ENCODE measurements at places on chromosomes 1 and 21. TPM values are rescaled to one million over a fixed set of nuclear protein-coding genes. Genes with fewer than 3 reads are reported as not detected.

- no peak for DNase-seq
Observed at GRCh38 chr1:85756864-85757263, 48.6 kb upstream of the ZNHIT6 start.

Gene GBP5
- total RNA-seq, result 163 TPM

GRCh38 chr21:41428311-41428710 lies 2.3 kb downstream of the MX1 start:
- DNase-seq, result no peak

Gene RNU1-3
- total RNA-seq, result 820 TPM

Gene DMRTA2
- not detected for total RNA-seq

Gene PPIAL4G
- not detected for total RNA-seq

Gene KCNJ10
- 0.14 TPM for total RNA-seq

- DNase-seq, result peak; percentile 46
Observed at GRCh38 chr1:22930240-22930912, 42.3 kb downstream of the LACTBL1 start.

Gene TMCC2
- total RNA-seq, result 6.6 TPM

DNA sequence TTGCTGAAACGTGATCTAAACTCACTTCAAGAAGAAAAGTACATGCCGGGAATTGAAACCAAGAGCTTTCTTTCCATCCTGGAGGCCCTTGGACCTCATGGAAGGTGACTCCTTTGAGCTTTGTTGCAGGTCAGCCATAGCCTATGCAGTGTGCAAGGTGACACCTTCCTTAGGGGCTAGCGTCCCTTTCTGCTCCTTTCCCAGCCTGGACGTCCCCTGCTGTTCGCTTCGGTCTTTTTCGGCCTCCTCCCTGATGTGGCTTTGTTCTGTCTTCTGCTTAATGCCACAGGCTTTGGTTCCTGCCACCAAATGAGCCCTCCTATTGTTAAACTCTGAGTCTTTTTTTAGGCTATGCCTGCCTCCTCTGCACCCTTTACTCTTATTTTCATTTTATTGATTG lies 308.8 kb downstream of the BRINP2 start:
- DNase-seq, result no peak

GRCh38 chr1:3037281-3038040 lies 16.2 kb downstream of the ACTRT2 start:
- DNase-seq, result no peak

Gene HNRNPCL1
- not detected for total RNA-seq

Gene ACOT7
- 86.7 TPM for total RNA-seq

DNA sequence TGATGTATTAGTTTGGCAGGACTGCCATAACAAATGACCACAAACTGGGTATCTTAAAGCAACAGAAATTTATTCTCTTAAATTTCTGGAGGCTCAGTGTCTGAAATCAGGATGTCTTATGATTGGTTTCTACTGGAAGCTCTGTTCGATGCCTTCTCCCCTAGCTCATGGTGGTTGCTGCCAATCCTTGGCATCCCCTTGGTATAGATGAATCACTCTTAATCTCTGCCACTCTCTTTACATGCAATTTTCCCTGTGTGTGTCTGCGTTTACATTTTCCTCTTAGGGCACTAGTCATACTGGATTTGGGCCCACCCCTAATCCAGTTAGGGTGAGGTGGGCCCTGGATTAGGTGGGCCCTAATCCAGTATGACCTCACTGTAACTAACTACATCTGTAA lies 54.7 kb upstream of the MPC2 start:
- no peak for DNase-seq

DNA sequence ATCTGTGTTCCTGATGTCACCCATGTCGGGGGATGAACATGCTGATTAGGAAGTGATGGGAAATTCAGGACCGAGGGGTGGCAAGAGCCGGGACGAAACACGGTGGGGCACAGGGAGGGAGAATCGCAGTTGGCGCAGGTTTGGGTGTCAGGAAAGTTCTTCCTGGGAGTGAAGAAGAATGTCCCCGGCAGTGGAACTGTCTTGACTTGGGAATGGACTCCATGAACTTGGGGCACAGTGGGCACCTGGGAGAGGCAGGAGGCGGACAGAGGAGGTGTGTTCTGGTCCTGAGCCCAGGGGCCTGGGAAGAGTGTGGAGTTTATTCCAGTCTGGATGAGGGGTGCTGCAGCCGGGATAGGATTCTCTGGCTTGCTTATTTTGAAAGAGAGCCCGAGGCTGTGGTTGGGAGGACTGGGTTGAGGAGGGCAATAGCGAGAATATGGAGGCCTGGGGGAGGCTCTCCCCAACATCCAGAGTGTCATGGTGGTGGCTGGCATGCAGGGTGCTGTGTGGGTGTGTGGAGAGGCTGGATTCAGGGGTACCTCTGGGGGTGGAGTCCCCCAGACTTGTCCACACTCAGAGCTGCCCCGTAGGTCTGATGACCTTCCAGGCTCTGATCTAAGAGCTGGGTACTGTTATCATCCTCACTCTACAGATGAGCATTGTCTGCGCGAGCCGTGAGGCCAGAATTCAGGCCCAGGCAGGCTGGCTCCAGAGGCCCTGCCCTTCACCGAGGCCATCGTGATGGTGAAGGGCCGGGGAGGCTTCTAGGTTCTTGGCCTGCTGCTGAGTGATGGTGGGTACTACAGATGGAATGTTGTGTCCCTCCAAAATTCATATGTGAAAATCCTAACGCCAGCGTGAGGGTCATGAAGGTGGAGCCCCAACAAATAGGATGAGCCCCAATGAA lies 274.5 kb upstream of the C1orf174 start:
- DNase-seq, result no peak

GRCh38 chr1:41812453-41812852 lies 106.3 kb downstream of the HIVEP3 start:
- no peak for DNase-seq

GRCh38 chr1:109107785-109108184 lies 6.1 kb upstream of the ELAPOR1 start:
- DNase-seq, result no peak

DNA sequence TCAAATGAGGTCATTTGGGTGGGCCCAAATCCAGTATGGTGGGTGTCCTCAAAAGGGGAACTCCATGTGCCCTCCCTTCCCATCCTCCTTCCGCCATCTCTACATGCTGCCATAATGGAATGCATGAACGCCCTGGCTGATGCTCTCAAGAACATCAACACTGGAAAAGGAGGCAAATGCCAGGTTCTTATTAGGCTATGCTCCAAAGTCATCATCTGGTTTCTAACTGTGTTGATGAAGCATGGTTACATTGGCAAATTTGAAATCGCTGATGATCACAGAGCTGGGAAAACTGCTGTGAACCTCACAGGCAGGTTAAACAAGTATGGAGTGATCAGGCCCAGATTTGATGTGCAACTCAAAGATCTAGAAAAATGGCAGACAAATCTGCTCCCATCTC lies 16.6 kb upstream of the TRIM45 start:
- no peak for DNase-seq
